ENCODE measurements at places on chromosomes 12 and 14.

DNA sequence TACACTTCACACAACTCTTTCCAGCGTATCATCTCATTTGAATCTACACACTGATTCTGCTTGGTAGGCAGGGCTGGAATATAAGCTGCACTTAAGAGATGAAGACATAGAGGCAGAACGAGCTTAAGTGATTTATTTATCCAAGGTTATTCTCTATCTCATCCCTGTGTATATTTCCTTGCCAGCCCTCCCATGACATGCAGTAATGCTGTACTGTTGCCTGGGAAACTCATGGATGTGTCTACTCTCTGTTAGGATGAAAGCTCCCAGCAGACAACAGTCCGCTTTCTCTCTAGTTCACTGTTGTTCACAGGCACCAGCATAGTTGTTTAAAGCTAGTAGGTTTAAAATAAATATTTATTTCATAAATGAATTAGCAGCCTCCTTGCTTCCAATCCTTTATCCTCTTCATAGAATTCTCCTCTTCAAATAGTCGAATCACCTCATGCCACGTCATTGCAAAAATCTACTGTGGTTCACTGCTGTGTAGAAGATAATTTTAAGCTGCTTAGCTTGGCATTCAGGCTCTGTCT, 25.4 kb downstream of the FGF6 start:
- DNase-seq: no peak

DNA sequence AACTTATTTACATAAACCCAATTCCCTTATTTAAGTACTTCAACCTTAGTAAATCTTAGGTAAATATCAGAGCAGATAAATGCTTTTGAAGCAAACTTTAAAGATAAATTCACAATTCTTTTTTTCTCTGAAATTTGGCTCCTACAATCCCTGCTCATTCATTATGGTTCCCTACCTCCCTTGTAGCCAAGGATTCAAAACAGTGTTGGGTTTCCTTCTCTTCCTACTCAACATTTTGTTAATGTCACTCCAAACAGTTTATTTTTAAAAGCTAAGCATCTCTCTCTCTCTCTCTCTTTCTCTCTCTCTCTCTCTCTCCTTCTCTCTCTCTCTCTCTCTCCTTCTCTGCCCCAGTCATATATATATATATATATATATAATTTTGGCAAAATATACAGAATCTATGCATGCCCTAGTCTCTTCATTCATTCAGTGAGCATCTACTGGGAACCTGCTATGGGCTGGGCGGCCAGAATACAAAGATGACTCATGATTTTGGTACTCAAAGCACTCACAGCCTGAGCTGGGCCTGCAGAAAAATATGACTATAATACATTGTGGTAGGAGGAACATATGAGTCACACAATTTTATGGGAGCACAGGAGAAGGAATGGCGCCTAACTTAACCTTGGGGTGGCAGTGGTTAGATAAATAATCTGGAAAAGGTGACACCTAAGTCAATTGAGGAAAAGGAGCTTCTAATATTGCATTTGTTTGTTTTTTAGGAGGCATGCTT, 123.7 kb upstream of the DHRS4 start:
- DNase-seq: peak; percentile 11

- DNase-seq: no peak
Measured at GRCh38 chr12:13347241-13348043, 150.9 kb downstream of the EMP1 start.

DNA sequence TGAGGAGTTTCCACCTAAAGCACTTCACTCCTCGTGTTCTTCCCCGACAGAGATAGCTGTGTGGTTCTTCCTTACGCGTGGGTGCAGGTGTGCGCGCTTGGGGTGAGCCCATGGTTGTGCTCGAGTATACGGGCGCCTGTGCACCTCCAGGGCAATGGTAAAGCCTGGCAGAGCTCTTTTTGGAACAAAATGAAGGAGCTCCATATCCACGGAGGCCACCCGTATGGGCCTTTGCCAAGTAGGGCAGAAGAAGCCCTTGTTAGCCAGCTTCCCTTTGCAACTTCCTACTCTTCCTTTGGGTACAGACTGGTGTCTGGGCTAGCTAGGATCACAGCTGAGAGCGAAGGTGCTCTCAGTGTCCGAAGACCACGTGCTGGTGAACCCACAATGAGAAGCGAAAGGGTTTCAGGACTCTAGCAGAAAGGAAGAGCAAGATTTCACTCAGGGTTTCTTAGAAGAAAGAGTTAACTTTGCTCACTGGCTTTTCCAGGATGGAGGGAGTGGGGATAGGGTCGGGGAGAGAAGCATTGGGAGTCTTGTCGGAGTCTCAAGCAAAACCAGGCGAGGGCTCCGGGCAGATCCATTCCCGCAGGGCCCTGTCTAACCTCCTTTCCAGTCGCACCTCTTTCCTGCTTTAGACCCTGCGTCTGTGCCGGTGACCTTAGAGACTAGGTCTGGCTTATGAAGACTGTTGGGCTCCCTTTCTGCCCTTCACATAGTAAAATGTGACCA, 960 bp upstream of the LRFN5 start:
- DNase-seq: no peak

DNA sequence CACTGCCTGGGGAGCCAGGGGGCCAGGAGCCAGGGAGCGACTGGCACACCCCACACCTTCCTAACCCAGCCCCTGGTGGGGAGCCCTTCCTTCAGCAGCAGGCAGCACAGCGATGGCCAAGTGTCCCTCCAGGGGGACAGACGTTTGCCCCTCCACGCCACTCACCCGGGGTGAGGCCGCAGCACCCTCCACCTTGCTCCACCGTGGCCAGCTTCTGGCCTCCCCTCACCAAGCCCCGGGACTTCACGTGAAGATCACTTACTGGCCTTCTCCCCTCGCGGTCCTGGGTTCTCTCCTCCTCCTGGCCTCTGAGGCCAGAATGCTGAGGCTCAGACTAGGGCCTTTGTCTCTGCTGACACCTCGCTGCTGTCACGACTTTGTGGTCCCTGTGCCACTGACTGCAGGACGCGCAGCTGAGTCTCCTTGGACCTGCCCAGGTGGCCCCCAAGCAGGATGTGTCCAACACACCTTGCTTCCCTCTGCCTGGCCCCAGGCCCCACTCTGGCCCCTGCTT, 3.5 kb upstream of the ASPG start:
- DNase-seq: no peak

DNA sequence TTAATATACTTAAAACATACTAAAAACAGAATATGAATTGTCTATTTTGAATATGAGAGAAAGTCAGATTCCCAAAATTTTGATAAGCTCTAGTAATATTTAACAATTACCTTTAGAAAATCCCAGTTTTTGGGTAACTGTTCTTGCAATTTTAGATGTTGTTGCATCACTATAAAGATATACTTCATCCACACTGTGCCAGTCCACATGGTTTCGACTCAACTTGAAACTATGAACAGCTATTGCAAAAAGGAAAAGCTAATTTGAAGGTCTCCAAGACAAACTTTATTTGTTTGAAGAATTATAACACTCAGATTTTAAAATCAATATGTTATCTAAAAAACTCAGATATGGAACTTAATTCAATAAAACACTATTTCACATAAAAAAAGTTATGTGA, 59.9 kb downstream of the DDHD1 start:
- DNase-seq: no peak

DNA sequence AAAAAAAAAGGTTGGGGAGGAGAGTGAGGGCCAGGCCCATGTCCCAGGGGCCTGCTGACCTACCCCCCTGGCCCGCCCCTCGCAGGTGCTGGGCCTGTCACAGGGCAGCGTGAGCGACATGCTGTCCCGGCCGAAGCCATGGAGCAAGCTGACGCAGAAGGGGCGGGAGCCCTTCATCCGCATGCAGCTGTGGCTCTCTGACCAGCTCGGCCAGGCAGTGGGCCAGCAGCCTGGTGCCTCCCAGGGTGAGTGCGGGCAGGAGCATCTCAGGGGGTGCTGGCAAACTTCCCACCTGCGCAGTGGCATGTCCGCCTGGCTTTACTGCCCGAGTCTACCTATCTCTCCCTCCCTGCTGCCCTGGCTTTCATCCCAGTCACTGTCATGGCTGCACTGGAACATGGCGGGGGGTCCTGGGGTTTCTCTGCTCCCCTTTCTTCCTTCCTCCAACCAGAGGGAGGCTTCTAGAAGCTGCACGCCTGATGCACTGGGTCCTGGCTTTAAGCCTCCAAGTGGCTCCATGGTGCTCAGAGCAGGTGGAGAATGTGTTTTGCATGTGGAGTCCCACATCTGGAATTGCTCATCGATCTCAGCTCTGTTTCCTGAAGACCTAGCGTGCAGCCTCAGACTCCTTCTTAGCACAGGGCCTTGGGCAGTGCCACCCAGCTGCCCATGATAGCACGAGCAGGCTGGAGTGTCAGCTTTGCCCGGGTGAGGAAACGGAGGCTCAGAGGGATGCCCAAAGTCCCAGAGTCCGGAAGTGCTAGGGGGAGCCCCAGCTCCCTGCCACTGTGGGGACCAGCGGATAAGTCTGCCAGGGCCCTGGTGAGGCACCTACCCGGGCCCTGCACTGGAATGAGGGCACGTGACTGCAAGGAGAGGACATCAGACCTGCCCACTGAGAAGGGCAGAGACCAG, 46.3 kb downstream of the PHETA1 start:
- DNase-seq: no peak

- DNase-seq: no peak
Measured at GRCh38 chr14:72552236-72552635, 341.7 kb downstream of the DPF3 start.

GRCh38 chr12:124160097-124160756, 134.7 kb upstream of the RFLNA start:
- no peak for DNase-seq

- no peak for DNase-seq
Measured at GRCh38 chr14:66038212-66038611, 448.0 kb upstream of the CCDC196 start.

- DNase-seq: no peak
Measured at GRCh38 chr14:24443053-24443665, 583 bp upstream of the SDR39U1 start.

DNA sequence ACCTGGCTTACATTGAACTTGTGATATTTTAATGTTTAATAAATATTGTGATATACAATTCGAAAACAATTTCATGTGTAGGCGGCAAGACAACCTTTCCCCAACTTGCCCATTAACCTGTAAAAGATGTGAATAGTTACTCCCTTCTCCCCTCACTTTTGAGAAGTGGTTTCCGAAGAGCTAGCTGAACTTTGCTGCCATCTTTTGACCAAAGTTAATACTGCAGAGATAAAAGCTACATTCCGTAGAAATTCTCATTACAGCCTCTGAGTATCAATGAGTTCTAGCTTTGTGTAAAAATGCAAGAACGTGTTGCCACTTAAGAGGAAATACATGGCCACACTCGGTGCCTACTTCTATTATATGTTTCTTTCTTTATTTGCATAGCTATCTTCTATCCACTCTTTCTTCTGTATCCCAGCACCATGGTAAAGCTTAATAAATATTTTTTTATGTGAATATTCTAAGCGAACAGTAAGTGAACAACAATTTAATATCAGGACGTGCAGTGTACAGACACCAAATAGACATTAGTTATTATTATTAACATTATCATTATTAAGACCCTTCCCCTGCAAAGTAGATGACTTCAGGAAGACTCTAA, 105.1 kb upstream of the TMEM260 start:
- no peak for DNase-seq

- no peak for DNase-seq
Measured at GRCh38 chr14:77003960-77004710, 24.4 kb downstream of the IRF2BPL start.

GRCh38 chr12:67649570-67650387, 1.2 kb downstream of the DYRK2 start:
- no peak for DNase-seq

DNA sequence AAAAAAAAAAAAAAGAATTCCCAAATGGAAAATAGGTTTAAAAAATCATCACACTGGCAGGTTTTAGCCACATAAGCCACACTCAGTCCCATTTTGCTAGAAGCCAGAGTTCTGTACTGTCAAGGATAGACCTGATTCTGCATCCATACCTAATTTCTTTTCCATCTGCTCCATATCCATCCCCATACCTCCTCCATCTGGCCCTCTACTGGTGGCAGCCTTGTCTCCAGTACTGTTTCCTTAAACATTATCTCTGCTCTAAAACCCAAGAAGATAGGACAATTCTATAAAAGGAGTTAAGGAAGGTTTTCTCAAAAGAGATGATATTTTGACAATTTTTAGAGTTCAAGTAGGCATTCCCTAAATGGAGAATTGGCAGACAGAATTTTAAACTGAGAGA, 26.0 kb upstream of the RXYLT1 start:
- DNase-seq: no peak

- DNase-seq: no peak
Measured at GRCh38 chr12:3119192-3119755, 42.1 kb downstream of the TSPAN9 start.

- no peak for DNase-seq
Measured at GRCh38 chr12:19967431-19967830, 400.9 kb upstream of the PDE3A start.

- DNase-seq: no peak
Measured at GRCh38 chr12:79897617-79898016, 37.3 kb downstream of the PPP1R12A start.

DNA sequence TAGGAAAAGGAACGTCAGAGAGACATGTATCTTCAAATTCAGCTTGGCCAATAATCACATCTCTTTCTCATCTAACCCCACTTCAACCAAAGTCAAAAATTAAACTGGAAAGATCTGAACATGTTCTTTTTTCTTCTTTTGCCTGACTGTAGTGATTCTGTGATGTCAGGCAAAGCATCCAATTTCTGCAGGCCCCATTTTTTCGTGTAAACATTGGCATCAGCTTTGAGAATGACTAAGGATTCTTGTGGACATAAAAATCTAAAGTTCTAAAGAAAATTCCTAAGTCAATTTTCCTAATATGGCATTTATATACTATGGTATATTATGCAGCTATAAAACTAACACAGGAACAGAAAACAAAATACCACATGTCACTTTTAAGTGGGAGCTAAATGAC, 89.1 kb downstream of the STXBP6 start:
- no peak for DNase-seq

DNA sequence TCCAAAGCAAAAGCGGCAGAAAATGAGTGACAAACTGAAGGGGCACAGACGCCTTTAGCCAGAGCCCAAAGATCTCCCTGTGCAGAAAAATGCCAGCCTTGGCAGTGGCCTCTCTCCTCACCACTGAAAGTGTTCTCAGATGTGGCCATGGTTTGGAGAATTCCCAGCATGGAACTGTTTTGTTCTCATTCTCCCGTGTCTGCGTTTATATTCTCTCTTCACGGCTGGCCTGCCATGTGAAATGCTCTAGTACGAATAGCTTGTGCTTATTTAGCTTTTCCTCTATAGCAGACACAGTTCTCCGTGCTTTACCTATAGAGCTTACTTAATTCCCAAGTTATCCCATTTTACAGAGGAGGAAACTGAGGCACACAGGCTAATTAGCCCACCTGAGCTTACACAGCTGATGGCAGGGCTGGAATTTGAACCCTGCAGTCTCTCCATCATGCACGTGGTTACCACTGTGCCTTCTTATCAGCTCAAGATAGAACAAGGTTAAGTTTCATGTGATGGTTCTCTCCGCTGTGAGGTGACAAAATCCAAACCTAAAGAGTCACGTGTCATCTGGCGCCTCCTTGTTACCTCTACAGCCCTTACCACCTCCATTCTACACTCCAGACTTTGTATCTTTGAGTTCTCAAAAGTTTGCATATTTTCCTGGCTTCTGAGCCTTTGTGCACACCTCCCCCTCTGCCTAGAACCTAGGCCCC, 141.6 kb downstream of the GCH1 start:
- no peak for DNase-seq

- DNase-seq: no peak
Measured at GRCh38 chr14:65082930-65083329, 19.4 kb downstream of the MAX start.

- DNase-seq: no peak
Measured at GRCh38 chr12:46916796-46917419, 91.1 kb upstream of the SLC38A4 start.

- no peak for DNase-seq
Measured at GRCh38 chr12:117098361-117099217, 627 bp downstream of the TESC start.
